Smooth muscle cell of bladder (primary cell): ENCODE measurements at places on chromosomes 1 and 21. TPM values are rescaled to one million over a fixed set of nuclear protein-coding genes. Genes with fewer than 3 reads are reported as not detected.

KLF17 gene
- under 0.01 and 0.09 TPM in 2 replicates for total RNA-seq

APOBEC4 gene
- total RNA-seq = not detected in 2 replicates

ZMYND12 gene
- total RNA-seq = 0.28 and 1.2 TPM in 2 replicates

DNALI1 gene
- total RNA-seq = 1.7 and 4.0 TPM in 2 replicates

CNN3 gene
- total RNA-seq = 409 and 568 TPM in 2 replicates

MTARC2 gene
- 4.6 and 6.7 TPM in 2 replicates for total RNA-seq

RAD54L gene
- 0.37 and 0.43 TPM in 2 replicates for total RNA-seq
